H7 (cell line): ENCODE measurements at places on chromosomes 4 and X. TPM values are rescaled to one million over a fixed set of nuclear protein-coding genes. Genes with fewer than 3 reads are reported as not detected.

GRCh38 chr4:153426207-153426885 is 39.8 kb upstream of the TMEM131L start:
- DNase-seq = no peak

- DNase-seq = no peak
Observed at GRCh38 chr4:80229128-80229527, 31.8 kb downstream of the PRDM8 start.

GRCh38 chr4:158865520-158866177 is 96.8 kb downstream of the FNIP2 start:
- no peak for DNase-seq

DNA sequence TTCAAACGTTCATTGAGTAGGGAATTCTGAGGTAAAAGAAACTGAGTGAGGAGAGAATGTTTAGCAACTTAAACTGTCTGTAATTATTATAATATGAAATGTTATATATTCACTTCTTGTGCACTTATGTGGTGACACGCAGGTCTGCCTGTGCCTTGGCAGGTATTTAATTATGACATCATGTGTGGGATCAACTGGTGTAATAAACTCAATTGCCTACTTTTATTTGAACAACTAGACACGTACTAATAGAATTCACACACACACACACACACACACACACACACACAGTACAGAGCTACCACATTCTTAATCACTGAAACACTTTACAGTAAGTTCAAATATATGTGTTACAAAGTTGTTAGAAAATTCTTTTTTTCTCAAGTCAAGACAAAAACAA is 20.7 kb upstream of the SLC25A31 start:
- DNase-seq = no peak

SOWAHB gene
- total RNA-seq = 0.10 and 0.41 TPM in 2 replicates

FAM9B gene
- 0.03 TPM in 1 of 2 replicates, not detected in the other for total RNA-seq

RAPGEF2 gene
- total RNA-seq = 33.2 and 46.7 TPM in 2 replicates
